ENCODE measurements at places on chromosomes 7 and 10.

DNA sequence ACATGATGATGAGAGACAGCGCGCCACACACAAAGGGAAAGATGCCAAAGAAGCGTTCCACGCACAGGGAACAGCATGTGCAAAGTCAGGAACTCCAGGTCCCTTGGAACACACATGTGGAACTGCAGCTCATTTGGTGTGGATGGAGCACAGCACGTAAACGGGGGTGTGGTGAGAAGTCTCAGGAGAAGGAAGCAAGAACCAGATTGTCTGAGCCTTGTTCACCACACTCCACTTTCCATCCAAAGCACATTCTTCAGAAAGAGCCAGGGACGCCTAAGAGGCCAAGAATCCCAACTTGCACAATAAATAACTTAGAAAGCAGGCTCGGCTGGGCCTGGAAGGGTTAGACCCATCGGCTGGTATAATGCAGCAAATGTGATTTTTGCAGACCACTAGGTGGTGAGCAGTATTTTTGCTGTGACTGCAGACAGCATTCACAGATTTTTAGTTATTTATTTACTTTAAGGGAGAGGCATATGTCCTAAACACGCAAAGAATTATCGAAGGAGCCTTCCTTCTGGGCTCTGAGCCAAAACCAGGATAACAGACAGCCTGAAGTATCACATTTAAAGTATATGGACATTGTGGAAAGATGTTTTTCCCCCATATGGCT, 27.9 kb upstream of the ASCC1 start:
- H3K36me3 ChIP-seq: no peaks in the 10 kb centered on the region
- peak overlapping the region; percentile 95 for H3K27ac ChIP-seq
- peaks cover 70% of the 10 kb centered on the region for H3K4me1 ChIP-seq
- no peaks in the 10 kb centered on the region for H3K27me3 ChIP-seq

GRCh38 chr7:148527717-148528168, 62.8 kb upstream of the C7orf33 start:
- H3K27me3 ChIP-seq: no peaks in the 10 kb centered on the region
- H3K4me1 ChIP-seq: no peaks in the 10 kb centered on the region
- no peak overlapping the region for H3K27ac ChIP-seq
- H3K36me3 ChIP-seq: no peaks in the 10 kb centered on the region
- peak; percentile 79 for DNase-seq

GRCh38 chr10:31594347-31594873, 275.4 kb downstream of the ZEB1 start:
- H3K36me3 ChIP-seq: no peaks in the 10 kb centered on the region
- no peaks in the 10 kb centered on the region for H3K27me3 ChIP-seq
- H3K4me3 ChIP-seq: no peak overlapping the region
- H3K27ac ChIP-seq: no peak overlapping the region

- peak overlapping the region; percentile 35 for H3K4me3 ChIP-seq
- H3K4me1 ChIP-seq: no peaks in the 10 kb centered on the region
- H3K27me3 ChIP-seq: peaks cover 19% of the 10 kb centered on the region
Observed at GRCh38 chr7:57867884-57868701, 418.1 kb downstream of the ZNF716 start.
